Left lobe of liver (tissue), 2 donors: ENCODE measurements at places on chromosomes 5 and 9. TPM values are rescaled to one million over a fixed set of nuclear protein-coding genes. Genes with fewer than 3 reads are reported as not detected.

The SPATA31C2 gene
- not detected for total RNA-seq

The TAF11L5 gene
- total RNA-seq = not detected

The SOX30 gene
- not detected for total RNA-seq

The SLC4A9 gene
- 0.10 TPM for total RNA-seq

DNA sequence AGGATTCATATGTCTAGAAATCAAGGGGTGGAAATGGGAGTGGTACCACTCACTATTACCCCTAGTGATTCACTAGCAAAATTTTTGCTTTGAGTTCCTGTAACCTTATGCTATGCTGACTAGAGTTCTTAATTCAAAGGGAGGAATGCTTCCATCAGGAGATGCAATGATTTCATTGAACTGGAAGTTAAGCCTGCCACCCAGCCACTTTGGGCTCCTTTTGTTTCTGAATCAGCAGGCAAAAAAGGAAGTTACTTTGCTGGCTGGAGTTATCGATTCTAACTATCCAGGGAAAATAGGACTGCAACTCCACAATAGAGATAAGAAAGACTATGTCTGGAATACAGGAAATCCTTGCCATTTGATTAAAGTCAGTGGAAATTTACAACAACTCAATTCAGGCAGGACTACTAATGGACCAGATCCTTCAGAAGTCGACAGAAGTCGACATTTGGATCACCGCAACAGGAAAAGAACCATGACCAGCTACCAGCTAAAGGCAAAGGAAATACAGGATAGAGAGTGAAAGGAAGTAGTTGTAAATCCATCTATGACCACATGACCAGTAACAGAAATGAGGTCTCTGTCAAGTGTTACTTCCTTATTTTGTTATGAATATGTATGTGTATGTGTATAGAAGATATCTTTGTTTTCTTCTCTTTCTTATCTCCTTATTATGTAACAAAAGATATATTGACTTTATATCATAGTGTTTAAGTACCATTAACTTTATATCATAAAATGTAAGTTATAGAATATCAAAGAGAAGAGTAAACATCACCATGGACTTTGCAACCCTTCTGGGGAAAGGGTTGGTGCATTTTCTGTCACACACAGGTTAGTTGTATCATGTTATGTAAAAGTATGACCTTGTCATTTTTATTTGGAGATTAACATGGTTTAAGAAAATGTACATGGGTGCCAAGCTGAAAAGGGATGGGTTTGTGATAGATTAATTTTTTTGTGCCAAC, 198.7 kb upstream of the HAPLN1 start:
- DNase-seq = no peak

GRCh38 chr9:101014566-101014965, 14.0 kb upstream of the PLPPR1 start:
- no peak for DNase-seq

DNA sequence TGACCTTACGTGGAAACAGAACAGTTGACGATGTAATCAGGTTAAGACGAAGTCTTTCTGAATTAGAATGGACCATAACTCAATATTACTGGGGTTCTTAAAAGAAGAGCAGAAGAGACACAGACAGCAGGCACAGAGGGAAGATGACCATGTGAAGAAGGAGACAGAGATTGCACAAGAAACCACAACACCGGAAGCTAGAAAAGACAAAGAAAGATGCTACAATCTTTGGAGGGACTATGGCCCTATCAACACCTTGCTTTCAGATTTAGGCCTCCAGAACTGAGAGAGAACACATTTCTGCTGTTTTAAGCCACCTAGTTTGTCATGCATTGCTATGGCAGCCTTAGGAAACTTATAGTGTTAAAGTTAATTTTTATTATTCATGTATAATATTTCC, 27.1 kb downstream of the CDH9 start:
- no peak for DNase-seq

DNA sequence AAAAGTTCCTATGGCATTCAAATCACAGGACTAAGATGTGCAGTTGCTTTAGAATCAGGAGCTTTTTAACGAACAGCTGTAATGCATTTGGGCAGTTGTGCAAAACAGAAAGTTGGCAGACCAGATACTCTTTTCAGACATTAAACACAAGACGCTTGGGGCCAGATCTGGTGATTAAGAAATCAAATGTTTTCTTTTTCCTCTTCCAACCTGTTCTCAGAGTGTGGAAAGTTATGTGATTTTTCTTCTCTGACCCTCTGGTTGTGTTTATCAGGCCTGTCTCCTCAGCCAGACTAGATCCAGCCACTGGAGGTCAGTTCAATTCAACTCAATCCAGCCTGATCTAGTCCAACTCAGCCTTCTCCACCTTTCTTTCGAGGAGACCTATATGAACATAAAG, 298.5 kb upstream of the PCSK5 start:
- no peak for DNase-seq

DNA sequence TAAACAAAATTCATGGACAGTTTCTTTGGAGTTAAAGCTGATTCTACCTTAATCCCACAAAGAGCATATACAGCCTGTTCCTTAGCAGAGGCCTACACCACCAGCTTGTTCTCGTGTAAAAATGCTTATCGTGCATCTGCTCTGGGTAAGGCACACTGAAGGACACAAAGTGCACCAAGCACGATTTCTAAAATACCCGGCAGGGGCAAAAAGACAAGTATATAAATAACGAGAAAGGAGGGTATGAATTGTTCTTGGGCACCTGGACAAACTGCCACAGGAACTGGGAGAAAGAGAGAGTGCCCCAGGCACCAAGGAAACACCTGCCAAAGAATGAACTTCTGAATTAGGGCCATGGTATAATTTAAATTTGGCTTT, 25.3 kb downstream of the NSUN2 start:
- no peak for DNase-seq

DNA sequence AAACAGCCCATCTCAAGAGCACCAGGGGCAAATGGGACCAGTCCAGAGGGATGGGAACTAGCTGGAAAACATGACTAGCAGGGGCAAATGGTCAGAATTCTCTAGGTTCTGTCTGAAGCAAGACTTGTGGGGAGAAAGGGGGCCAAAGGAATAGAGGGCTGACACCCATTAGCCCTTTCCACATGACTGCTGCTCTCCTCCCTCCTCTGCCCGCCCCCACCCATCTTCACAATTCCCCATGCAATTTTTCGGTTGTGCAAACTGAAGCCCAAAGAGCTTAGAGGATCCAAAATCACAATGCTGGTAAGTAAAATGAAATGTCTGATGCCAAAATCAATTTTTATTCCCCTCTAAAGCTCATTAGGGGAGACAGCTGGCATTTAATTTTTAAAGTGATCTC, 207.1 kb downstream of the DCP2 start:
- DNase-seq = no peak

- no peak for DNase-seq
Observed at GRCh38 chr9:106936680-106937079, 73.7 kb downstream of the ZNF462 start.
